ENCODE measurements at places on chromosomes 1 and 21.

DNA sequence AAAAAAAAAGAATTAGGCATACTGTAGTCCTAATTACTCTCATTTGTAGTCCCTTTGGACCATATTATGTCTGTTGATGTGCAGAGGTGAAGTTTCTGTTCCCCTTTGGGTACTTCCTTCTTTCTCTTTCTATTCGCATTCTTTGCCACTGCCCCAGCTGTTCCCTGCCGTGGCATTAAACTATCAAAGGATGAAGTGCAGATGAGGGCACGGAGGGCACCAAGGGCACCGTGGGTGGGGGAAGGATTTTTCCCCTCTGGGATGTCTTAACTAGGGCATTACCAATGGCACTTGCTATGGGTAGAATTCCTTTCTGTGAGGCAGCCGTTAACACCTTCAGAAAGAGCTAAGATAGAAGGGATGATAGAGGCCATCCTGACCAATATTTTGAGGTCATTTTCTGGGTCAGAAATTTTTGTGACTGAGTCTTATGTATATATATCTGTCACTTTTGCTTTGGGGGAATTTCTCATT lies 4.9 kb upstream of the MAPKAPK2 start:
- DNase-seq: no peak

- no peak for DNase-seq
Measured at GRCh38 chr1:111101854-111102642, 37.8 kb downstream of the DRAM2 start.

DNA sequence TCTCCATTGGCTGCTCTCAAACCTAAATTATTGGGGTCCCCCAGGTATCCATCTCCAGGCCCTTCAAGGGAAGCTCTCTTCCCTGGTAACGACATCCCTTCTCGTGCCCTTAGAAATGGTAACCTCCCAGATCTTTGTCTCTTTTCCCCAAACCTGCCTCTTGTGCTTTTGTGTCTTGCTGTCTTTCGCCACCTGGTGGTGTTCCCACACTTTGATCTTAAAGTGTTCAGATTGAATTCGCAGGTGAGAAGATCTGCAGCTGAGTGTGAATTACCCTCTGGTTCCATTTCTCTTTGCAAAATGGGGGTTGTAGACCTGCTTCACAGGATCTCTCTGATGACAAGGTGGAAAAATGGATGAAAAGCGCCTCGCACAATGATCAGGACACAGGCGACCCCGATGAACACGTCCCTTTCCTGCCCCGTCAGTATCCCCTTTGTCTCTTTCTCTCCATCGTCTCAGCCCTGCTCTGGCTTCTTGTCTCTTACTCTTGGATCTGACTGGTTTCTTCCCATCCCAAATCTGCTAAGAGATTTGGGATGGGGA lies 53.1 kb downstream of the DOP1B start:
- DNase-seq: no peak

GRCh38 chr1:170674239-170674638 lies 10.3 kb downstream of the PRRX1 start:
- no peak for DNase-seq

GRCh38 chr1:26094677-26095383 lies 16.8 kb upstream of the PDIK1L start:
- no peak for DNase-seq

GRCh38 chr1:44568128-44568900 lies 106.0 kb downstream of the TMEM53 start:
- no peak for DNase-seq

DNA sequence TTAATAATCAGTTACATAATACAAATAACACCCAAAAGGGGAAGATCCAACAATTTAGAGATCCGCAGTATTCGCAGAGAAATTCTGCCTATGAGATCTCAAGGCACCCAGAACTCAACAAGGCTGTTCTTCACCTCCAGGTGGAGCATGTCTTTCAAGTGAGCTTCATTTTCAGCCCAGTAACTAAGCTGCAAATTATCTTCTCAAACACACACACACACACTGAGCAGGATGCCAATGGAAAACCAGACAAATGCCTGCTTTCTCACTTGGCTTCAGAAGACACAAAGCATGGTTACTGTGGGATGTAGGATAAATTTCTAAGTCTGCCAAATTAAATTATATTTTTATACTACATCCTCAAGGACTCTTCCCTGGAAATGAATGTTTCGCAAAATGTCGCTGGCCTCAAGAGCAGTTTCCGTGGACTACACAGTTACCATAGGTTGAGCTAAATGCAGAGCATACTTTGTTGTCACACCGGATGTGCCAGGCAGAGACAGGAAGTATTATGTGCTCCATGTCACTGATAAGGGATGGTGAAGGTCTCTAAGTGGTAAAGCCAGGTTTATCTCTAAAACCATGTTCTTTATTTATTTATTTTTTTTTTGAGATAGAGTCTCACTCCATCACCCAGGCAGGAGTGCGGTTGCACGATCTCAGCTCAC lies 30.3 kb downstream of the UBR4 start:
- DNase-seq: no peak

- no peak for DNase-seq
Measured at GRCh38 chr21:16588433-16588860, 858.7 kb downstream of the USP25 start.

DNA sequence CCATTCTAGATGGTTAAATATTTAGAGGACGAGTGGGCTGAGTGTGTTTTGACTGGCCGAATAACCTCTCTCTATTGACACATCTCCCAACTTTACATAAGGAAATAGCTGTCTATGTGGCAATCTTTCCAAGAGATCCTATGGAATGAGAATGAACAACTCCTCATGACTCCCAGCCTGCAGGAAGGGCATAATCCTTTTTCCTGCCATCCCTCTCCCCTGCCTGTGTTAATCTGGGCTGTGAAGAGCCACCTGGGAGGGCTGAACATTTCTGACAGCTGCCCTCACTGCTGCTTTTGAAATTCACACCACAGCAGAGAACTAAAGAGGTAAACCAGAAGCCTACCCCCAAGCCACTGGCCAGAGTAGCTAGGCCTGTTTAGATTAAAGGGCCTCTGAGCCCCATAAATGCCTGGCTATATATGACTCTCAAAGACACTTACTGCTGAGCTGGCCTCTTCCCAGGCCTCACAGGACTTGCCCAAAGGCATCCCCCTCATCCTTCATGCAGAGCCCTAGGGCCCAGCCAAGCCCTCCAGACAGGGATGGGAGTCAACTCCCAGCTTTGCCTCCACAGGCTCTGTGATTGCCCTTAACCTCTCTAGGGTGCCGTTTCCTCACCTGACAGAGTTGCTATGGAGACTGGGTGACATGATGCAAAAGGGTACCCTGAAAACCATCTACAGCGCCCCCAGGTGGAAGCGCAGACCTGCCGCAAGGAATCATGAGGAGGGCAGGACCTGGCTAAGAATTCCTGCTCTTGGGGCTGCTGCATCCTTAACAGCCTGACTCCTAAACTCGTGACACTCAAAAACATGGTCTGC lies 42.0 kb upstream of the LDLRAP1 start:
- no peak for DNase-seq

DNA sequence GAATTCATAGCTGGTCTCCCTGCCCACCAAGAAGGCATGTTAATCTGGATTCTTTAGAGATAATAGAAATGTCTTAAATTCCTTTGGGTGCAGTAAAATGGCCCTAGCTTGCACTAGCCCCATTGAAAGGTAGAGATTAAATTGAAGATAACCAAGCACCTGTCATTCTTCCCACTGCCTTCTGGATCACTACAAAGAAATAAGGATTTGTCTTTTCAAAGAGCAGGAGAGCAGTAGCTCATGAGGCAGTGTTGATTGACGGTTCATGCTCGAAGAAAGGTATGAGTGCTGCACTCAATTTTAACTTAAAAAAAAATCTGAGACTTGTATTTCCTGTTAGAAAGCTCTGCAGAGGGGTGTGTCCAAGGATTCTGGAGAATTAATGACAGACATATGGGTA lies 74.9 kb upstream of the F3 start:
- no peak for DNase-seq

DNA sequence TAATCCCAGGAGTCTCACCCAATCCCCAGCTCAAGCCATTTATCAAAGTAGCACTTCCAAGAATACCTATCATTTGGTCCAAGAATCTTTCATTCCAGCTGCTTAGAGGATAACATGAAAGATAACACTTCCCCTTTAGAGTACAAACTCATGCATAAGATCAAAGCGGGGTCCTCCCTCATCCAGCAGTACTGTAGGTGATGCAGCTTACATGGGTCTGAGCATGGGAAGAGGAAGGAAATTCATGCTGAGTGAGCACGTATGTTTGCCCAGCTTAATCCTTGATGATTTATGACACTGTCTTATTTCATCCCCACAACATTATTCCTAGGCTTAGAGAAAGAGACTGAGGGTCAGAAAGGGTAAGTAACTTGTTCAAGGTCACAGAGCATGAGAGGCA lies 167.1 kb upstream of the GJB5 start:
- DNase-seq: no peak

- no peak for DNase-seq
Measured at GRCh38 chr1:24584171-24584647, 28.3 kb downstream of the NCMAP start.

GRCh38 chr1:31699341-31699891 lies 4.4 kb downstream of the COL16A1 start:
- DNase-seq: no peak

DNA sequence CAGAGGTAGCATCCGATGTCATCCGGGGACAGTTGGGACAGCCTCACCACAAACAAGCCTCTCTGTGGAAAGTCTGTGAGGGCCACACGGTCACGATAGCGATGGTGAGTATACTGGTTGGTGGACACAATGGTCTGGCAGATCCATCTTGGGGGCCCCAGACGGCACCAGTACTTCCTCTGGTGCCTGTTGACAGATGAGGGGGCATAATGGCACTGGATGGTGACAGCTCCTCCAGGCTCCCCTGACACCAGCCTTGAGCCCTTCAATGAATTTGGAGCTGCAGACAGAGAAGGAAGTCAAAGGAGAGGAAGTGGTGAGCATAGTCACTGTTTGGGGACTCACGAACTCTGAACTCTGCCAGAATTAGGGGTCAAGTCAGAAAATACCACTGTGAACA lies 8.0 kb downstream of the FCAMR start:
- DNase-seq: no peak

GRCh38 chr1:10528066-10529014 lies 53.6 kb downstream of the PEX14 start:
- DNase-seq: no peak

DNA sequence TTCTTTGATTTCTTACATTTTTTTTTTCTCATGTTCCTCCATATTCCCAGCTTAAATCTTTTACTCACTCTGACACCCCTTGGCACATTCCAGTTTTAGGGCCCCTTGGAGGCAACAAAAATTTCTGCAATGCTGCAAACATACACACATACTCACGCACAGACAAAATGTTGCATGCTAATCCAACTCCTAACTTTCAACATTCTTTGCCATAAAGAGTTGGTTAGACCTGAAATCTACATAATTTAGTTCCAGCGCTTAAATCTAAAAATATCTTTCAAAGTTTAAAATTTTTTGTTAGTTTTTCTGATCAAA lies 103.9 kb downstream of the PTPN14 start:
- DNase-seq: no peak

GRCh38 chr1:68745451-68745850 lies 248.6 kb upstream of the DEPDC1 start:
- no peak for DNase-seq

DNA sequence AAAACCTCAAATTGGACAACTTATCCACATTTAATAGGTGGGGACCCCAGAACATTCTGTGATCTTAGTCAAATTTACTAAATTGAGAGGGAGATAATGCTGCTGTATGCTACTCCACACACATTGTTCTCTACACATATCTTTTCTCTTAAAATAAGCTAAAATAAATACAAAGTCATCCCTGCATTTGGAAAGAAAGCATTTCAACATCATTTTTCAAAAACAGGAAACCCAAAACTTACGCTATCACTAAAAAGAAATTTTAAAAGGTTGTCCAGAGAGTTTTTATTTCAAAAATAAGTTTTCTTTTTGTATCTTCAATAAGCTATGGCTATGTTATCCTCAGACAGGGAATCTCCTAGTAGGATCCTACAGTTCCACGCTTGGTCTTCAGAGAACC lies 19.5 kb upstream of the OR6N2 start:
- DNase-seq: no peak

- no peak for DNase-seq
Measured at GRCh38 chr1:13646521-13646920, 53.5 kb upstream of the PRDM2 start.

DNA sequence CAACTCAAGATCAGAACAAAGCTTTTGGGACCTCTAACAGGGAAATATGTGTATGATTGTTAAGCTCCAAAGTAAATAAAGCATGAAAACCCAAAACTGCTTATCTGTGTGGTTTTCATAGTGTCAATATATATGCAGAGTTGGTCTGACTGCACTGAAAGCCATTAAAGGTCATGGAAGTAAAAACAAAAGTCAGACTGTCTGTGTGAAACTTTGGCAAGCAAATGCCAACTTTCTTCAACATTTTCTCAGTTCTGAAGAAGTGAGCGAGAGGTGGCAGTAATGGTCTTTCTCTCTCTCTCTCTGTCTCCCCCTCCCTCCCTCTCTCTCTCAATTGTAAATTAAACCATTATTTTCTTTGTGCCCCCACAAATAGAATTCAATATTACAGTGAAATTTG lies 100.1 kb upstream of the S1PR1 start:
- no peak for DNase-seq

GRCh38 chr1:152517237-152517811 lies 3.0 kb downstream of the CRCT1 start:
- no peak for DNase-seq

DNA sequence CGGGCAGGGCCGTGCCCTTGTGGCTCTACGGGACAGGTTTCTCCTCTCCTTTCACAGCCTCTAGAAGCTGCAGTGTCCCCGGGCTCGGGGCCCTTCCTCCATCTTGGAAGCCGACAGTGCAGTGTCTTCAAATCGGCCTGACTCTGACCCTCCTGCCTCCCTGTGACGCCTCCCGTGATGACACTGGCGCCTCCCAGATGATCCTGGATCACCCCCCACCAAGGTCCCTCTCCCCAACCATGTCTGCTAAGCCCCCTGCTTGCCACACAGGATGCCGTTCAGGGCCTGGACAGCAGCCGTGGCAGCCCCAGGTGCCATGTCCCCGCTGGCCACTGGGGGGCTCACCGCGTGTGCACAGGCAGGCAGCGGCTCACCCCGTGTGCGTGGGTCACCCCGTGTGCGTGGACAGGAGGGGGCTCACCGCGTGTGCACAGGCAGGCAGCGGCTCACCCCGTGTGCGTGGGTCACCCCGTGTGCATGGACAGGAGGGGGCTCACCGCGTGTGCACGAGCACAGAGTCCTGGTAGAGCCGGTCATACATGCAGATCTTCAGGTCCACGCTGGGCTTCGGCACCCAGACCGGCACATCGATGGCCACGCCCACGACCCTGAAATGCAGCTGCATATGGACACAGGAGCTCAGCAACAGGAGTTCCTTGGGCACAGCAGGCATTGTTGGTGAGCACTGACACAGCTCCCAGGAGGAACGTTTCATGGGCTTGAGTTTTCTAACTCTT lies 24.9 kb upstream of the TMEM52 start:
- peak; percentile 21 for DNase-seq

DNA sequence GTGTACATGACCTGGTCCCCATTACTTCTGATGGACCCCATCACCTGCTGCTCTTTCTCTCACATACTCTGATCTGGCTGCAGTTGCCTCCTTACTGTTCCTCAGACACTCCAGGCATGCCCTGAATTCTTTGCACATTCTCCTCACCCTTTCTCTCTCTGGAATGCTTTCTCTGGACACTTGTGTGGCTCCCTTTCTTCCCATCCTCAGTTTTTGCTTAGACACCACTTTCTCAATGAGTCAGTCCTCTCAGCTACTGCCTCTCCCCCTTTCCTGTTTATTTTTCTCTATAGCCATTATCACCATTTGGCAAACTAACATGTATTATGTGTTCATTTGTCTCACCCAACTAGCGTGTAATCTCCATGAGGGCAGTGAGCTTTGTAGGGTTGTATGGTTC lies 28.1 kb downstream of the PLXNA2 start:
- DNase-seq: no peak

Measured in NCI-H187 (cell line).